ENCODE measurements at places on chromosomes 11 and 22.
A peak's percentile ranks its signal among the peaks of the same experiment; 100 is the strongest.

- no peak for DNase-seq
Observed at GRCh38 chr11:120122924-120123683, 14.8 kb downstream of the TRIM29 start.

DNA sequence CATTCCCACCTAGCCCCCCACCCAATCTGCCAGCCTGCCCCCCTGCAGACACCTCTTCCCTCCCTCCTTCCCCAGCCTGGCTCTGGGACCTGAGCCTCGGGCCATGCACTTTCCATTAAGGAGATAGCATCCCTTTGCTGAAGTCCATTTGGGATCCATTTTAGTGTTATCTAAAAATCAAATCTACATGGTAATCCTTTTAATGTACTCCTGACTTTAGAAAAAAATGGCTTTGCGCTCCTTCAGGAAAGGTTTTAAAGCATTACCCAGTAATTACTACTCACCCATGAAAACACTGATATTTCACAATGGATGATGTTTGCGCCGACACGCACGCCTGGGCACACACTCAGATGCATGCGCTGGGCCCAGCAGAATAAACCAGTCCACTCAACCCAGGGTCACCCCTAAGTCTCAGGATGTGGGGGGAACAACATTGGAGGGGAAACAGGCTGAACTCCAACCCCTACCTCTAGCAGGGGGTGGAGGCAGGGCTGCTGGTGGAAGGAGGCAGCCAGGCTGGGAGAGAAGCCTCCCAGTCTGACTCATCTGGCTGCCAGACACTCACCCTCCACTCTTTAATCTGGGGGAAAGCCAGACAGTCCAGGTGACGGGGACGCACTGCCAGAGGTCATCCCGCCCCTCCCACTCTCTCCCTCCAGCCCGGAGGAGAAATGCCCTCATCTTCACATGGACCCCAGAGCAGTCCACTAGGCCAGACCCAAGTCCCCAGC lies 29.8 kb downstream of the LMO1 start:
- DNase-seq, result no peak

GRCh38 chr11:46616551-46617133 lies 385 bp downstream of the HARBI1 start:
- no peak for DNase-seq

DNA sequence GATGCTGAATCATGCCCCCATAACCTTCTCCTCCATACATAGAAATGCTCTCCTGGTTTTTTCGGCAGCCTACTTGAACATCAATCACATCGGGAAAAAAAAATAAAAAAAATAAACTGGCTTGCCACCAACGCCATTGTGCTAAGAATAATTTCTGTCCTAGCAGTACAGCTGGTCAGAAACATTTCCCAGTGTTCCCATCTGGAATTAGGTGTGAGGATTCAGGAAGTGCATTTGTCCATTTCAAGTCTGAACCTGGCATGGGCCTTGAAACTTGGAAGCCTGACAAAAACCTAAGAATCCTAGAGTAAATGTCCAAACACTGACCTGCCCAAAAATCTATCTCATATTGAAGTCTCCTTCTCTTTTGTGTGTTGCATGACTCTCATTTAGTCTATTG lies 16.6 kb upstream of the NAV2 start:
- DNase-seq, result no peak

DNA sequence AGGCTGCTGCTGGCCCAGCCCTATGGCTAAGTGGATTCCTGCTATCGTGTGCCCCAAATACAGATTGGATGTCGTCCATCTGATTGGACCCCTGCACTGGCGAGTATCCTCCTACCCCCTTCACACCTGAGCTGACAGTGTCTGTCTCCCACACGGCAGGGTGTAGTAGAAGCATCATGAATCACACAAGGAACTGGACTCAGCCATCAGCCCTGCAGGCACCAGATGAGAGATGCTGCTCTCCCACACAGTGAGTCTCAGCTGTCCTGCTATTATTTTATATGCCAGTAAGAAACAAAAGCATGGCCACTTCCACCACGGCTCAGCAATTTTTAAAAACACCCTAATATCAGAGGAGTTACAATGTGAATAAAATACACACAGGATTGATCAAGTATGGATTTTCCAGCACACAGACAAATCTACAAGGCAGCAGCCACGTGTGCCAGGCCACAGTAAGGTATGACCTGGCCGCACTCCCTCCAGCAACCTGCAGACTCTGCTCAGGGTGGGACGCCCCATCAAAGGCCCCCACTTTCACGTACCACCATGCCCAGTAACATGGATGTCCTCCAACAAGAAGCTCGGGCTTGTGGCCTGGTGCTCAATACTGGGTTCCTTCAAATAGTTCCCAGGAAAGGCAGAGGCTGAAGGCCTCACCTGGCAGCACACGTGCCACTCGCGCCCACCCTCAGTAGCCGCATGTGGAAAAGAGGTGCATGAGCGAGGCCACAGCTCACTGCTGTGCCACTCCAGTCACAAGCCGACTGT lies 16.4 kb upstream of the SLC25A1 start:
- DNase-seq, result no peak

- no peak for DNase-seq
Observed at GRCh38 chr11:111555255-111555654, 14.7 kb downstream of the LAYN start.

DNA sequence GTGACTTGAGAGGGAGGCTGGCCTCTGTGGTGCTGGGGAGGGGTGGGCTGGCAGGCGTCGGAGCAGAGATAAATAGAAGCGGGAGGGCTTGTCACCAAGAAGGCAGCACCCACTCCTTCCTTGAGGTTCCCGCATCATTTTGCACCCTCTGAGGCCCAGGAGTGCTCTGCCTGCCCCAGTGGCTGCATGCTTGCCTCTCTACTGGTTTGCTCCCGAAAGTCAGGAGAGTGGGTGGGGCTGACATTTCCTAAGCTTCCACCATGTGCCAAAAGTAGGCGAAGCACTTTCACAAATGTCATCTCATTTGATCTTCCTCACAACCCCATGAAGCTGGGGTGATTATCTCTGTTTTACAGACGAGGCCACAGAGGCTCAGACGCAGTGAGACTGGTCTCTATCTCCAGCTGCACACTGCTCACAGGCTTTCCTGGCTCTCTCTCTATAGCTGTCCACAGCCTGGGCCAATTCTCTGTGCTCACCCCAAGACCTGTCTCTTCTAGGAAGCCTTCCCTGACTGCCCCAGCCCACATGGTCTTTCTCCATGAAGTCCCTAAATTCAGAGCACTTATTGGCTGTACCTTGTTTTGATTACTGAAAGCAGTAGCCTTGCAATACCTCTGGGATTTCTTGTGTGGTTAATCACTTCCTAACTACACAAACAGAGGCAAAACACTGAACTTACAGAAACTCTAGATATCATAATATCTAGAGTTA lies 2.6 kb upstream of the UCP3 start:
- peak; percentile 70 for DNase-seq

DNA sequence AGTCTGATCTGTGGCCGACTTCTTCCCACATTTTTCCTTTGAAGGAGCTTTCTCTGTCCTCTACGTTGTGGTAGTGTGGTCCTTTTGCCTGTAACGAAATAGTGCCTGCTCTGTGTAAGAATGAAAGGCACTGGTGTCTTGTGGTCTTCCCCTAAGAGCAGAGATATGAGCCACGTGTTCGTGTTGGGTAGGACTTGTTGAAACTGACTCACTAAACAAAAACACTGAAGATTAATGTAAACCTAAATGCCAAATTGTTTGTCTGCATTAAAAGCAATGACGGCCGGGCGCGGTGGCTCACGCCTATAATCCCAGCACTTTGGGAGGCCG lies 10.1 kb upstream of the RPS3 start:
- no peak for DNase-seq

DNA sequence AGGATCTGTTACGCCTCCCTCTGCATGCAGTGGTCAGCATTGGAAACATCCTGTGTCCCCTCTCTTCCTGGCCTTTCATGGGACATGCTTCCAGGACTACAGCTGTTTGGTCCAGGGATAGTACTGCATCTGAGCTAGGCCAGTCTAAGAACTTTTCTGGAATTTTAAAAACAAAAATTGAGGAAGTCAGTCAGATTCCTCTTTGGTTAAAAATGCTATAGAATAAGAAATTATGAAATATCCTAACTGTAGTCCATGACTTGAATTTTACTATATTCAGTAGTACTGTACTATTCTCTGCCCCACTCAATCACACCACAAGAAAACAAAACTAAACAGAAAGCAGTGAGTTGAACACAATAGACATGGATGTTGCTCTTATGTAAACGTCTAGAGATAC lies 201.0 kb upstream of the CADM1 start:
- DNase-seq, result no peak

GRCh38 chr11:45102810-45103621 lies 43.4 kb upstream of the PRDM11 start:
- peak; percentile 70 for DNase-seq

- DNase-seq, result no peak
Observed at GRCh38 chr11:24298146-24298545, 198.7 kb upstream of the LUZP2 start.

- no peak for DNase-seq
Observed at GRCh38 chr11:83456075-83456474, 169.9 kb upstream of the CCDC90B start.

DNA sequence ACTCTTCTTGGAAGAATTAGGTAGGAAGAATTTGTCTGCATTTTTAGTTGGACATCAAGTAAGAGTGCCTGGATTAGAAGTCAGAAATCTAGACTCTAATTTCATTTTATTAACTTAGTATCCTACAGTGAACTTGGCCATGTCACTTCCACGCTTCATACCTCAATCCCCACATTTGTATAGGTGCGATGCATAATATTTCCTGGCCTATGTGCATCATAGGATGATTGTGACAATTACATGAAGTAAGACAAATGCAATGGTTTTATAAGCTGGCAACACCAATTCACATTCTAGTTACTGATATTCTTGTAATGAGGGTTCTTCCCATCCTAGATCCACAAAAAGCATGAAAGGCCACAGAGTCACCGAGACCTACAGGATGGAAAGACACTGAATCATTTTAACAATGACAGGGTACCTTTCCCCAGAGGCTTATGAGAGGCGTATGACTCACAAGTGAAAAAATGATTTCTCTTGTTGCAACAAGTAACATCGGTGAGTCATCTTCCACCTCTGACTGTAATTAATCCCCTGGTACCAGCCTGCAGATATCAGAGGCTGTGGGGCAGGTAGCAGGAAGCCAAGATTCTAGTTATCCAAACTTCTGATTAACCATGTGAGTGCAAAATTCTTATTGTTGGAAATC lies 56.0 kb upstream of the OR5AK2 start:
- no peak for DNase-seq

GRCh38 chr11:46981436-46981835 lies 44.9 kb downstream of the CSTPP1 start:
- DNase-seq, result no peak

All from activated naive CD8-positive, alpha-beta T cell treated with anti-CD3 and anti-CD28 coated beads for 36 hours (primary cell).